ENCODE measurements at places on chromosomes 7 and 10.
A peak's percentile ranks its signal among the peaks of the same experiment; 100 is the strongest.

- no peak for DNase-seq
Observed at GRCh38 chr7:138162236-138162635, 86.0 kb downstream of the AKR1D1 start.

DNA sequence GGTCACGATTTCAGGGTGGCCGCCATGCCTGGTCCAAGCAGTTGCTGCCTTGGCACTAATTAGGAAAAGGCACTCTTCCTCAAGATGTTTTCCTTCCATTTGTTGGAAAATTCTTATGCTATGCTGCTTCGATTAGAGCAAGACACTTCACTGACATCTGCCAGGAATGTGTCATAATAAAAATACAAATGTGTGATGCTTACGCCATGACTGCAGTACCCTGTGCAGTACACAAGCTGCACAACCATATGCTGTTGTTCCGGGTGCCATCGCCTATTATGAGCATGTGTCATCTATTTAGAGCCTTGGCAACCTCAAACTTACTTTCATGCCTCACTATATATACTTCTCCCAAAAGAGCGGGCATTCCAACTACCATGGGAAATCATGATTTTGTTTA, 14.9 kb upstream of the MPP7 start:
- DNase-seq = no peak

GRCh38 chr10:4219901-4220300, 434.9 kb upstream of the KLF6 start:
- no peak for DNase-seq

- no peak for DNase-seq
Observed at GRCh38 chr10:124983321-124983720, 41.4 kb downstream of the ZRANB1 start.

- DNase-seq = no peak
Observed at GRCh38 chr10:47360419-47361040, 12.4 kb downstream of the RBP3 start.

DNA sequence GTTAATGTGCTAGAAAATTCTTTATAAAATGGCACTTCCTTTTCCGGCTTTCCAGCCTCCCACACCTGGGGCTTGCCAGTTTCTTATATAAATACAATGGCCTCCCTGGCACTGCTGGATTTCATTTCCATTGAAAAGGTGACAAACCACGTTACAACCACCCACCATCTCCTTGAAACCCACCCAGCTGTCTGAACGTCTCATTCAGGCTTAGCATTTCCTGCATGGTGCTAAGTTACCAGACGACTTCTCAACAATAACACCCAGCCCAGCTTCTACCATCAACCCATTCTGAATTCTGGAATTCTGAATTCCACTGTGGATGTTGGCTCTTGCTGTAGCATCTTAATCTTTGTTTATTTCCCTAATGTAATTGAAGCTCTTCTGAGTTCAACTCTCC, 499.8 kb upstream of the CELF2 start:
- no peak for DNase-seq

GRCh38 chr7:154919344-154920225, 83.3 kb downstream of the PAXIP1 start:
- no peak for DNase-seq

DNA sequence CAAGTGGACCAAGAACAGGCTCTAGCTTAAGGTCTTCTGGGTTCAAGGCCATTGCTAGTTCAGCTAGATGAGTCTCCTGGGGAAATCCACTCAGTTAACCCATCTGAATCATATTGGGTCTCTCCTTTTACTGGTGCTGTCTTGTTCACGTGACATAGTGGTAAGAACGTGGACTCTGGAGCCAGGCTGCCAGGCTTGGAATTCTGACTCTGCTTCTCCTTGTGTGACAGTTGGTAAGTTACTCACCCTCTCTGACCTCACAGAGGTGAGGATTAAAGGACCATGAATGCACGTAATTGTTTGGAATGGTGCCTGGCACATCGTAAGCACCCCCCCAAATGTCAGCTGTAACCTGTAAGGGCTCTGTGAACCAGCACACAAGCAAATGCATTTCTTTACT, 9.7 kb upstream of the CALU start:
- DNase-seq = no peak

DNA sequence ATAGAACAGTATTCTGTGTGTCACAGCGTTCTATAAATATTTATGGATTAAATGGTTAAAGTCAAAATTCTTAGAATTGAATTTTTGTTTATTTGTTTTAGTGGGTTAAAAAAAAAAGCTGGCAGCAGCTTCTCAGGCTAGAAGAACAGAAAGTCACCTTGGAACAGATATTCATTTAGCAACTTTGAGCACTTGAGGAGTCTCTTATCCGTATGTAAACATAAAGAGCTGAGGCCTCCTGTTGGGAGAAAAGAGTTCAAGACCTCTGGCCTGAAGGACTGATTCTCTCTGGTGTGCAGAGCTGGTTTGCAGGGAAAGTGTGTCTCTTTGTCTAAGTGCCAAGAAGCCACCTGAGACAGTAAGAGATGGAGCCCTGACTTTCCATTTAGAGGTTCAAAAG, 109.9 kb downstream of the HERPUD2 start:
- DNase-seq = no peak

- DNase-seq = no peak
Observed at GRCh38 chr7:147857152-147858140, 733.1 kb upstream of the C7orf33 start.

DNA sequence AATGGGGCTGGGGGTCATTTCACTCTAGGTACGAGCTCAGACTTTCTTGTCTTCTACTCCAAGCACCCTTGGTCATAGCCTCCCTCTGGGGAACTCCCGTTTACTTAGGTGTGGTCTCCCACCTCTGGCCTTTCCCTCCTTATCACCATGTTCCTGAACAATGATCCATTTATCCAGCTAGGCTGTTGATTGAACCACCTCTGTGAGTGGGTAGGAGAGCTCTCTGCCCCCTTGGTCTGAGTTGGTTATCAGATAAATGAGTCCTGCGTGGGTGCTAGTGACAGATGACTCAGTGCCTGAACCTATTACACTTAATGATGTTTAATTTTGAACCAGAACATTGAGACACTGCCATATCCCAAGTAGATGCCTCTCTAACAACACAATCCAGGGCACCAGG, 9.4 kb downstream of the BLNK start:
- DNase-seq = no peak

DNA sequence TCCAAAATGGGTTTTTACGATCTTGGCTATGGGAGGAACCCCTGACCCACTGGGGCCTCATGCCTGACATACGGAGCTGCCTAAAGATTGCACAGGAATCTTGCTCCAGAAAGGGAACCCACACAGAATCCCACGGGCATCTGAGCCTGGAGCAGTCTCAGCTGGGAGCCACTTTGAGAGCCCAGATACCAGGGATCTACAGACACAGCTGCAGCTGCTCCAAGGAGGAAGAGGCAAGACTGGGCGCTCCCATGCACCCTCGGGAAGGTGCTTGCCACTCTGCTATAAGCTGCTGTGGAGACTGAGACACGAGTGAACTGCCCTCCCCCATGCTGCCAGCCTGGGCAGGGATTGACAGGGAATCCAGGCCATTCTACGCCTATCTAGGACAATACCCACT, 202.5 kb downstream of the REEP3 start:
- no peak for DNase-seq

DNA sequence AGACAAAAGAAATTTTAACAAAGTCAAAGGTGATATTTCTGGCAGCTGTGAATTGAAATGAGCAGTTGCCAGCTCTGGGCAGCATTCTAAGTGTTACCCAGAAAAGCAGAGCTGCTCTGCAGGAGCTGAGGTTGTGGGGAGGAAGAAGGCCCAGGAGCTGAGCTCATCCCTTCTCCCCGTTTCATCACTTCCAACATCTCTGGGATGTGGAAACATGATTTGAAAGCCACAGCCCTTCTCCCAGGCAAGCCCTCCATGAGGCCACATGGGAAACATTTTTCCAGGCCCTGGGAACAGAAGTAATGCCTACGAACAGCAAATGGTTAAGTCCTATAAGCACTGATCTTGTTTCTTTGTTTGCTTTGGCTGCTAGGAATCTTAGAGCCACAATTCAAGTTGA, 10.9 kb upstream of the DMBT1 start:
- DNase-seq = no peak

GRCh38 chr7:137331378-137331777, 12.2 kb downstream of the PTN start:
- peak; percentile 45 for DNase-seq

DNA sequence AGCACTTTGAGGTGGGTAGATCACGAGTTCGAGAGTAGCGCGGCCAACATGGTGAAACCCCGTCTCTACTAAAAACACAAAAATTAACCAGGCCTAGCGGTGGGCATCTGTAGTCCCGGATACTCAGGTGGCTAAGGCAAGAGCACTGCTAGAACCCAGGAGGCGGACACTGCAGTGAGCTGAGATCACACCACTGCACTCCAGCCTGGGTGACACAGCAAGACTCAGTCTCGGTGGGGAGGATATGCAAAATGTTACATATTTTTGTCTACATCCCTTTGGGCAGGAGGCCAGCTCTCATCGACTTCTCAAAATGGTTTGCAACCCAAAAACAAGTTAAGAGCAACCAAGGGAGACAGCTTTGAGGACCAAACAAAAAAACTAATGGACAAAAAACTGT, 8.2 kb downstream of the ATE1 start:
- no peak for DNase-seq

GRCh38 chr7:80891259-80891544, 27.6 kb downstream of the SEMA3C start:
- no peak for DNase-seq

DNA sequence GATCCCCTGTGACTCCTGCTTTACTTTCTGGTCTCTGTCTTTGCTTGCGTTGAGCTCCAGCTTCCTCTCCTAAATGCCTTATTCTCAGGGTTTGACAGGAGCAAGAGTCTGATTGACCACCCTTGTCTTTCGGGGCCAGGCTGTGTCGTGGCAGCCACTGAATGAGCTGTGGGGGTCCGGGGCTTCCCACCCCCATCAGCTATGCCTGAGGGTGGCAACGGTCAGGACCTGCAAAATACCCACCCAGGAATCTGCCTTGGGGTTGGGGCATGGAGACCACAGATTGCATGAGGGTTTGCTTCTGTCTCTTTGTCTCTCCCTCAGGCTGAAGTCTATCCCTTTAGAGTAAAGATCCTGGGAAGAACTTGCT, 20.6 kb downstream of the SMKR1 start:
- no peak for DNase-seq

GRCh38 chr10:122499491-122499941, 38.2 kb downstream of the HTRA1 start:
- peak; percentile 71 for DNase-seq

- peak; percentile 65 for DNase-seq
Observed at GRCh38 chr7:98841179-98841997, 28.4 kb downstream of the TMEM130 start.

- no peak for DNase-seq
Observed at GRCh38 chr7:42639930-42640329, 271.9 kb downstream of the C7orf25 start.

DNA sequence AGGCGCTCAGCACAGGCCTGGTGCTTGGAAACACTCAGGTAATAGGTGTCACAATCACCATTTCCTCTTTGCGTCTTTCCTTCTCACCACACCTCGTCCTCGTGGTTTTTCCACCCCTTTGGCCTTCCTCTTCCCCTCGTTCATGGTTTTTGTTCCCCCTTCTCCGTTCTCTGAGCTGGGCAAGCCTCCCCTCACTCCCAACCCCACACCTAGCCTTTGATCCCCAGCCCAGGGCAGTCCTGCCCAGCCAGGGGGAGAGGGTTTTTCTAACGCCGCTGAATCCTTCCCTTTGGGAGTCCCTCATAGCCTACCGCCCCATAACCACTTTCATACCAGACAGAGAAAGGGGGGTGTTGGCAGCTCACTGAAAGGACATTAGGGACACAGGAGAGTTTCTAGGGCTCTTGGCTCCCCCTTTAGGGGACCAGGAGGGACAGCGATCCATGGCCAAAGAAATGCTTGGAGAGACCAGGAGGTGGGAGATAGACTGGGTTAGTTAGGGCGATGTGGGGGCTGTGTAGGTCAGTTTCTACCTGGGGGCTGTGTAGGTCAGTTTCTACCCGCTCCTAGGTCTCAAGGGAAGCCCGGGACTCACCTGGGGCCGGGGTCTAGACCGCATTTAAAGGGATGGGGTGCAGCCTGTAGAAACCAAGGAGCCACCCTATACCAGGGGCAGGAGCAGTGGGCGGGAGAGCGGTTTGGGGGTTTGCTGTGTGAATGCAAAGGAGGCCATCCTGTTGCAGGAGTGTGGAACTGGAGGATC, 1.4 kb downstream of the EPHB4 start:
- DNase-seq = peak; percentile 52

DNA sequence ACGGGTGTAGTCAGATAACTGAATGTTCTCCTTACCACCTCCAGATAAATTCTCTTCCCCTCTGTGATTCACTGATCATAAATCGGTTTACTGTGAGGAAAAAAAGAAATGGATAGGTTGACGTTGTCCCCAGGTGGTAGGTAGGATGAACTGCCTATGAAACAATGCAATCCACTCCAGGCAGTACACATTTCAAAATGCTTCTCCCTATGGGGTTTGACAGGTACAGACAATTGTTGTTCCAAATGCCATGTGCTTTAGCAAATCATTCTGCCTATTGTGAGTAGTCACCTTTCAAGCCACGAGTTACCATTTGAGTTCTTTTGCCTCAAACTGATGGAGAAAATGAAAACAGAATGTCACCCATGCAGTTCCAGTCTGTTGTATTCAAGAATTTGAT, 21.8 kb downstream of the VIM start:
- DNase-seq = no peak

DNA sequence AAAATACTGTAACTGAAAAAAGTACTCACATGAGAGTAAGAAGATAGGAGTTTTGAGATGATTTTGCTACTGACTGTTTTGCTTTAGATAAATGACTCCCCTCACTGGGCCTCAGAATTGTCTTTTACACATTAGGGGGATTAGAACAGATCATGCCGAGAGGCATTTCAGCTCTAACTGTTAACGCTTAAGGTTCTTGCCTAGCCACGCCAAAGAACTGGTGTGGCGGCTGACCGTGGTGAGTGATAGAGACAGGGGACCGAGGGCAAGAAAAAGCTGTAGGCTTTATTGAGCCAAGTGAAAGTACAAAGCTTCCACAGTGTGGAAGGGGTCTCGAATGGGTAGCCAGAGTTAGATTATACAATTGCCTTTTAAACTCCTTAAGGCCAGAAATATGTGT, 368.5 kb upstream of the MYO3A start:
- no peak for DNase-seq

GRCh38 chr10:116271593-116272439, 1.2 kb downstream of the GFRA1 start:
- no peak for DNase-seq

DNA sequence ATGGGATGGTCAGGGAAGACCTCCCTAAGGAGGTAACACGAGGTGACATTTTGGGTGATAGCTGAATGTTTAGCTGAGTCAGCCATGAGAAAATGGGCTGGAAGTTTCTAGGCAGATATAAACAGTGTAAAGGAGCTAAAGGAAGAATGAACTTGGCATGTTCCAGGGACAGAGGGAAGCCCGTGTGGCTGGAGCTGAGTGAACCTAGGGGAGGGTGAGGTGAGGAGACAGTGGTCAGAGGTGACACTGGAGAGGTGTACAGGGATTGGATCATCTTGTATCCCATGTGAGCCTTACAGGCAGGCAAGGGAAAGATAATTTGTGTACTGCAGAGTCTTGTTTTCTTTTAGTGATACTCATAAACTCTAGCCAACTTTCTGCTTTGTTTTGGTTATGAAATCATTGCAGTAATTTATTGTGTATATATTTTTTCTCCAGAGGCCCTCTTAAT, 1.8 kb downstream of the STARD3NL start:
- DNase-seq = no peak

GRCh38 chr10:93771354-93771753, 13.6 kb downstream of the LGI1 start:
- DNase-seq = no peak
